ENCODE measurements at places on chromosomes 4 and X.

DNA sequence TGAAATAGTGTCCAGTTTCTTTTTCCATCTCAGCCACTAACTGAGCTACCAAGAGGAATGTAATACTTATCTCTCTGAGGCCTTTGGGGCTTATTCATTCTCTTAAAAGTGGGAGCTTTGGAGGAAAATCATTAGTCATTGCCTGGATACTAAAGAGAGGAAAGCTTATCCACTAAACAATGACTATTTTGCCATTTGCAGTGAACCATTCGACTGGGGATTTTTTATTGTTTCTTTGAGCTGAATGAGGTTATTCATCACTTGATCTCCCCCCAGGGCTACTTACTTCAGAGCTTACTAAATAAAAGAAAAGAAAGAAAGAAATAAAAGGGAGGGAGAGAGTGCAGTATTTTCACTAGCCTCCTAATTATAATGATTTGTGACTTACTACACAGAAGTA lies 1329.5 kb upstream of the TENM3 start:
- peak; percentile 17 for DNase-seq

DNA sequence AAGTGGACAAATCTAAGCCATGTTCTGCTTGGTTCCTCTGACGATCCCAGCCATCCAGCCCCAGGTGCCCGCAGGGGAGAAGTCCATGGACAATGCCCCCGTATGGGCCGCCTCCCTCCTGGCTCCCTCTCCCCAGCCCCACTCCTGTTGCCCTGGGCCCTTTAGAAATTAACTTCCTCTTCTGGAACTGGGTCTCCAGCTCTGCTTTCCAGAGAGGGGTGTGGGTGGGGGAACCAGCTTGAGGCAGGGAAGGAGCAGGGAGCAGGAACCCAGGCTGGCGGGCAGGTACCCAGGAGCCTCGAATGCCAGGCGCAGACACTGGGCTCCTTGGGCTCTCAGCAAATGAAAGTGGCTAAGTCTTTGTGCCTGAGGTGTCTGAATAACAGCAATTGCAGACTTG lies 12.7 kb upstream of the ABLIM2 start:
- no peak for DNase-seq

DNA sequence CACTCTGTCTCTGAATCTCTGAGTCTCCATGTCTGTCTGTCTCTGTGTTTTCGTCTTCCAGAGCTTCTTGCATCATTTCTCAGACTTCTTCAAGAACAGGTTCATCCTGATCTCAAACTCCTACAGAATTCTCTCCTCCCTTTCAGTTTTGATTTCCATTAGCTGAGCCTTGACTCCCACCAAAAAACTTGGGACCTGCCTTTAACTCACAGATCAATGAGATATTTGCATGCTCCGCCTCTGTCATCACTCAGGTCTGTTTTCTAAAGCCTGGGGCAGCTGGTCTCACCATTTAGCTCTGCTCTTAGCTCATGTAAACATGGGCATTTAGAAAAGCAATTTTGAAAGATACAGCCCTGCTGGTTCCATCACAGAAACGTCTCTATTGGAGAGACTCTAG lies 8.6 kb downstream of the DAPP1 start:
- no peak for DNase-seq

- DNase-seq: no peak
Observed at GRCh38 chr4:129355516-129355915, 259.6 kb downstream of the C4orf33 start.

DNA sequence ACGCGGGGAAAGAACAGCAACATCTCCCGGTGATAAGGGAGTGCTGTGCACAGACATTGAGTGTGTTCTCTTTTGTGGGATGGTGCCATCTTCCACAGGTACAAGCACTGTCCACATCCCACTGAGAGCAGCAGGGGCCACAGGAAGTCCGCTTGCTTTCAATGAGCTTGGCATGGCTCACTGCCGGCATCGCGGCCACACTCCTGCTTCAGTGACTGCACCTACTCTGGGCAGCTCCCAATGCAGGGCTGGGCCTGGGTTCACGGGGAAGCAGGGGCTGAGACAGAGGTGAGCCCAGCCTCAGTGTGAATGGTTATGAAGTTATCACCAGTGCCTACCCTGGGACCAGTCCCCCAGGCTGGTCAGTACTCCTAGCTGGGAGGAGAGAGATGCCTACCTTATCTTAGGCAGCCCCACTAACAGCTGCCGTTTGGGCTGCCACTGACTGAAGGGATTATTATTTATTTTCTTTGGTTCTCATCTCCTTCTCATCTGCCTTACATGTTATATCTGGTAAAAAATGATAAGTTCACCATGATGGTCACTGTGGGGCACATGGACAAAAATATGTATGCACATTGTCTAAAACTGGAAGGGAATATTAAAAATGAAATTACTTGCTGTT lies 99.2 kb downstream of the MGST2 start:
- DNase-seq: no peak

DNA sequence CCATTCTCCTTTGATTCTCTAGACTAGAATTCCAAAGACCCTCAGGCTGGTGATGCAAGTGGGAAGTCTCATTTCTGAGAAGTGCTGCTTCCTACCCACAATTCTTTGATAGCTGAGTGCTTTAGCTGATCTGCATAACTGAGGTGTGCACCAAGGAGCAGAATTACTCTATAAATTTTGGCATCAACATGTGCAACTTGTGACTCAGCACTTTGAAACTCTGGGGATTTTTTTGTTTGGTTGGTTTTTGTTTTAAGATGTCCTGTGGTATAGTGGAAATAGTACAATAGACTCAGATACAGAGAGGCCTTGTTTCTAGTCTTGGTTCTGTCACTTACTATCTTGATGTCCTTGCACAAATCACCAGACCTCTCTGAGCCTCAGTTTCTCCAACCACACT lies 148.4 kb downstream of the AR start:
- DNase-seq: no peak

DNA sequence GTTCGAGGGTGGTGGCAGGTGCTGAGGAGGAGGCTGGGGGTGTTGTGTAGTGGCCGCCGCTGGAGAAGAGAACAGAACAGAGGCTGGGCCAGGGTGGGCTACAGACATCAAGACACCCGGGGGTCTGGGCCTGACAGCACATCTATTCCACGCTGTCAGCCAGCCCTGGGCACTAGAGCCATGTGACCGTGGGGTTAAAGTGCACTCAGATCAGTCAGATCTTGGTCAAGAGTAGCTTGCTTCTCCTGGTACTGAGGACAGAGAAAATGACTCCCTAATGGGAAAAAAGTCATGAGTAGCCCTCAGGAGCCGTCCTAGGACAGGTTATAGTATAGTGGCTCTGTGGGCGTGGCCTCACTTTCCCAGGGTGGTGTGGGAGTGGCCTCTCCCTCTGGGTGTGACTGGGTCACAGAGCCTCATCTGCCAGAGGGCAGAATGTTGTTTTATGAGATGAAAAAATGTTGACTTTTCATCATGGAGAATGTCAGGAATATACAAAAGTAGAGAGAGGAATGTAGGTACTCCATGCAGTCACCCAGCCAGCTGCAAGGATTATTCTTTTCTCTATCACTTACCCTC lies 19.4 kb downstream of the TRMT44 start:
- no peak for DNase-seq

- DNase-seq: no peak
Observed at GRCh38 chr4:76596713-76597112, 161.7 kb downstream of the SHROOM3 start.

Data from skeletal muscle cell (primary cell).